ENCODE measurements at places on chromosomes 5 and 9.

DNA sequence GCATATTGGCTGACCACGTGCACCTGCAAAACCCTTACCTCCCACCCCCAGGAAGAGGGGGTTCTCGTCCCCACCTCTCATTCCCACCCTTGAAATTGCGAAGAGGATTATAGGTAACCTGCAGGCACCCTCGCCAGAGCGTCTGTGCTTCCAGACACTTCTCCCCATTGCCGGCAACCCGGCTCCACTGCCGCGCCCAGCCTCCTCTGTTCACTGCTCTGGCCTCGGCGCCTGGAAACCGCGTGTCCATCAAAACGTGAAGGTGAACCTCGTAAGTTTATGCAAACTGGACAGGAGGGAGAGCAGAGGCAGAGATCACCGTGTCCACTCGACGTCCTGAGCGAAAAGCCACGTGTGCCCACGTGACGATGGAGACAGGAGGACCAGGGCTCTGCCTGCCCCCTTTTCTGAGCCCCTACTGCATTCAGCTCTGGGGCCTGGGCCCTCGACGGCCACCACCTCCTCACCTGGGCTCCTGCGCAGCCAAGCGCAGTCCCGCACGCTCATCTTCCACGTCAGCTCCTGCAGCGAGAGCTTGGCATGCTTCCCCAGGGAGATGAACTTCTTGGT, 1.9 kb downstream of the TERT start:
- DNase-seq = no peak

DNA sequence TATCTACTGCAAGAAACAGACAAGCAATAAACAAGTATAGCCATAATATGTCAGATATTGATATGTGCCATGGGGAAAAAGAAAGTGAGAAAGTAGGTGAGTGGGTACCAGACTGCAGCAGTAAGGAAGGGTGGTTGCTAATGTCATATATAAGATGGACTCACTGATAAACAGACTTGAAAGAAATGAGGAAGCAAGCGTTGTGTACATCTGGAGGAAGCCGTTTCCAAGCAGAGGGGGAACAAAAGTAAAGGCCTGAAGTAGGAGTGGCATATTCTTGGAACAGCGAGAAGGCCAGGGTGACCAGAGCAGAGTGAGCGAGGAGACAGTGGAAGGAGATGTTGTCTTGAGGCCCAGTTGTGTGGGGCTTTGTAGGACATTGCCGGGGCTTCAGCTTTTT, 142.2 kb upstream of the MAP3K1 start:
- no peak for DNase-seq

- no peak for DNase-seq
Observed at GRCh38 chr9:23723672-23724071, 102.4 kb downstream of the ELAVL2 start.

- DNase-seq = no peak
Observed at GRCh38 chr5:175159956-175160355, 284.0 kb downstream of the DRD1 start.

DNA sequence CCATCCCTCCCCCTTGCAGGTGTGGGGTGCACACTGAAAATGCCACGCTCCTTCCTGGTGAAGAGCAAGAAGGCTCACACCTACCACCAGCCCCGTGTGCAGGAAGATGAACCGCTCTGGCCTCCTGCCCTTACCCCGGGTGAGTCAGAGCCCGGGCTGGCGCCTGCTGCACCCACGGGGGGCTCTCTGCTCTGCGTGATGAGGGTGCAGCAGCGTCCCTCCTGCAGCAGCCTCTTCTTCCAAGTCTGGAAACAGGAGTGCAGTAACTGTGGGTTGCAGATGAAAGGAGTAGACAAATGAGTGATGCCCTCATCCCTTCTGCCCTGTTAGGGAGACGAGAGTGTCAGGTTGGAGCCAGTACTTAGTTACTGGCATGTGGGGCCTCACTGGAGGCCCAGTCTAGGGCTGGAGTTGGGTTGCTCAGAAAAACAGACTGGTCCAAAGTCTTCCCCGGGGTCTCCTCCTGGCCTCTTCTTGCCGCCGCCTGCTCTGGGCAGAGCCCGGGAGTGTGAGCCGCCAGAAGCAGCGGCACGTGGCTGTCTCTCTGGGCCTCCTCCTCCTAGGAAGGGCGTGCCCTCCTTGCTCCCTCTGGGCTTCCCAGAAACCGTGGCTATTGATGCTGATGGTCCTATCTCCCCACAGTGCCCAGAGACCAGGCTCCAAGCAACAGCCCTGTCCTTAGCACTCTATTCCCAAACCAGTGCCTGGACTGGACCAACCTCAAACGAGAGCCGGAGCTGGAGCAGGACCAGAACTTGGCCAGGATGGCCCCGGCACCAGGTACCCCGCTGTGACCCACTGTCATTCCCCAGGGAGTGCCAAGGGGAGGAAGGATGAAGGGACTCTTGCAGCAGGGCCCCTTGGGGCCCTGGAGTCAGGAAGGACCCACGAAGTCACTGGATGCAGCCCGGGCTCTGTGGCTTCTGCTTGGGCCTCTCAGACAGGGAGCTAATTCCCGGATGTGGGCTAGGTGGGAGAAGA, 8.4 kb downstream of the GFI1B start:
- DNase-seq = no peak

- peak; percentile 7 for DNase-seq
Observed at GRCh38 chr9:93205045-93205768, 21.3 kb downstream of the WNK2 start.

DNA sequence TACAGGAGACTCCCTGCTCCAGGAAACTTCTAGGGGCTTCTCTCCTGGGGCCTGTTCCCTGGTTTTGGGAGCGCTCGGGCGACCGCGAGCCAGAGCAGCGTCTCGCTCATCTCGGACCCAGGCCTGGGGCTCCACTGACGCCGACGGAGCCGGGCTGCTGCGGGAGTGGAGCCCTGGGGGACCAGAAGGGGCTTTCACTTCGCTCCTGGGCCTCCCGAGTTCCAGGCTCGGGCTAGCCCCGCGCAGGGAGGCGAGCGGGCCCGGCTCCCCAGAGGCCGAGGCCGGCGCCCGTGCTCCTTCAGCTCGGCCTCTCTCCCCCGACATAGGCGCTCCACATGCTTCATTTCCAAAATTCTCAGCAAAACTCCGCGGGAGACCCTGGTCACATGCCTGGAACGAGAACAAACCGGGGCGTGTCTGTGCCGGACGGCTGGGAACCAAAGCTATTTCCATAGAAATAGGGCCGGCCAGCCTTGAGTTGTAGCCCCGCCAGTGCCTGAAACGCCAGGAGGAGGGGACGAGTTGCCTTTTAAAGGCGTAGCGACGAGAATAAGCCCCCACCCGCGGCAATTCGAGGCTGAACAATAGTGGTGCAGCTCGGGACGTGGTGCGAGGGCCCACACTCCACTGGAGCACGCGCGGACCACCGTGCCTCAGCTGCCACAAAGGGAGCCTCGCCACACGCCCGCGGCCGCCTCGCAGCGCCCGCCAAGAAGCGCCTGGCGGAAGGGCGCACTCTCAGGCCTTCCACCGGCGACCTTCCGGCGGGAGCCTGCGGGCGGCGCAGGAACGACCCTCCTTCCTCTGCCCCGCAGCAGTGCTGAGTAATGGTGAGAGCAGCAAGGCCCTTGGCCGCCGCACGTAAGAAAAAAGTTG, 1.1 kb upstream of the G3BP1 start:
- DNase-seq = no peak

GRCh38 chr5:98997000-98997399, 68.2 kb upstream of the CHD1 start:
- DNase-seq = no peak

DNA sequence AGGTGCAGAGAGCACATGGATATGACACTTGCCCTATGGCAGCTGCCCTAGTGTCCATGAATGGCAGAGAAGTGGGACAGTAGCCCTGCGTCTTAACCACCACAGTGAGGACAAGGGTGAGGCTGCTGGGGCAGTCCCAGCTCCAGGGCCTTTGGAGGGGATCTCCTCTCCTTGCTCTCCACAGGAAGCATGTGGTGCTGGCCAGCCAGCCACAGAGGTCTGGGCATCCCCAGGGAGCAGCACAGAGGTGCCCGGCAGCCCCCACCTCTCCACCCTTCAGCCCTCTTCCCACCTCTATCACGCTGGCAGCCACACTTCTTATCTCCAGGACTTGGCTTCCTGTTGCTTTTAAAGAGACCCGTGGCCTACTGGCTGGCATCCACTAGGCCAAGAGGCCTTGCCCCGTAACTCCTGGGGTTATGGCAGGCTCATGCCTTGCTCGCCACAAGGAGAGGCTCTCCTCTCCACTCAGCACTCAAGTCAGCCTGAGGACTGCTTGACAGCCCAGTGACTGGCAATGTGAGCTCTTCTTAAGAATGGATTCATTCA, 21.9 kb downstream of the CSF2 start:
- DNase-seq = no peak

- DNase-seq = no peak
Observed at GRCh38 chr5:174315471-174315870, 270.0 kb downstream of the NSG2 start.

DNA sequence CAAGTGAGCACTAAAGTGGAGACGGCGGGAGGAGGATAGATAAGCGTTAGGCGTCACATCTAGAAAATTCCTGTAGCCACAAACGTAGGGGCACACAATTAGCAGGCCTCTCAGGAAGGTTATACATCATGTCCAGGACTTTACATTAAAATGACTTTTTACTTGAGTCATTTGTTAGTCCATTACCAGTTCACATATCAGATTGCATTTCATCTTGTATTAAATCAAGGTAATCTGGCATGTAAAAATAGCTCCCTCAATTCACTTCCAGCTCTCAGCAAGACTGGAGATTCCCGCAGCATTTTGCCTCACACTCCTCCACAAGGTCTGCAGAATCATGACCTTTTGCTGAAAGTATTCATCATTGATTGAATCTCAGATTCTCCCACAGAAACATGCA, 118.8 kb downstream of the PRDM6 start:
- no peak for DNase-seq

DNA sequence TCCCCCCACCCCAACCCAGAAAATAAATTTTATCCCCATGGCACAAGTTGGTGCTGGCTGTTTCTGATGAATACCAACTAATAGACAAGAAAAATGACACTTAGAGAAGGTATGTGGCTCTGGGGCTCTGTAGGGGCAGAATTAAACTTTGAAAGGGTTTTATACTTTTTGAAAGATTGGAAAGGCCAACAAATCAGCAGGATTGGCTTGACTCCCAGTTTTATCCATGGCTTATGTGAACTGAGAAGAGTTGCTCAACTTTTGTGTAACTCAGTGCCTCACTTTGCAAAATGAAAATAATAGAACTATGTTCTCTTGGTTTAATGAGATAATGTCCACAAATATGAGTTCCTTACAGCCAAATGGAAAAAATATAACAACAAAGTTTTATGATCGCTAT, 288.9 kb upstream of the KIF2A start:
- DNase-seq = no peak

GRCh38 chr9:8156346-8156745, 356.8 kb upstream of the DMAC1 start:
- no peak for DNase-seq

GRCh38 chr5:78760366-78760765, 111.8 kb upstream of the LHFPL2 start:
- no peak for DNase-seq

GRCh38 chr9:96217754-96218693, 84.0 kb downstream of the HSD17B3 start:
- peak; percentile 76 for DNase-seq

DNA sequence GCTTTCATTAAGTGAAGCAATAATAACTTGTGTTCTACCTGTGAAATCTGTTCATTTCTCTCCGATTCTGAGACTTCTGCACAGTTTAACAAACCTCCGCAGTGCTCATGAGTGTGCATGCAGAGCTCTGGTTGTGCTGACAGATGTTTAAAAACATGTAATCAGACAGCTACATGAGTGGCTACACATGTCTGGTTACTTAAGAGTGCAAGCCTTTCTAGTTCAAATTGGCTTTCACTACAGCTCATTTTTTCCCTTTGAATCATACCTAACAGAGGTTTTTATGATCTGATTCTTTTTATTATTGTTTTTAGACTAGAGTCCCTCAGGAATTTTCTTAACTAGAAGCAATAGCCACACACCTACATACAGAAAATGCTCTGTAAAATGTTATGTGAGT, 310.2 kb downstream of the ARRDC3 start:
- DNase-seq = no peak

GRCh38 chr5:154221371-154221896, 30.9 kb downstream of the GALNT10 start:
- peak; percentile 70 for DNase-seq

DNA sequence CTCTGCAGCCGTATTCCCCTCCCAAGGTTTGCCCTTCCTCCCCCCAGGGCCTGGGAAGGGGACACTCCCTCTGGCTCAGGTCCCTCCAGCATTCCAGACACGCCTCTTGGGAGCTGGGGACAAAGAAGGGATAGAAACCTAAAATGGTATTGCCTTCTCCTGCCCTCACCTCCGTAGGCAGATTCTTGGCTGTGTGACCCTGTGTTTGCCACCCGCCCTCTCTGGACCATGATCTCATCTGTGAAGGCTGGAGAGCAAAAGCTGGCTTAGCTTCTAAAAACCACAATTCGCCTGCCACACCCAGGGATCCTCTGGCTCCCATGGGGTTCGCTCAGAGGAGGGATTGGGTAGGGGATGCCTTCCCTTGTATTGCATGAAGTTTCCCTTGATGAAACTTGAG, 7.7 kb downstream of the AQP3 start:
- no peak for DNase-seq

DNA sequence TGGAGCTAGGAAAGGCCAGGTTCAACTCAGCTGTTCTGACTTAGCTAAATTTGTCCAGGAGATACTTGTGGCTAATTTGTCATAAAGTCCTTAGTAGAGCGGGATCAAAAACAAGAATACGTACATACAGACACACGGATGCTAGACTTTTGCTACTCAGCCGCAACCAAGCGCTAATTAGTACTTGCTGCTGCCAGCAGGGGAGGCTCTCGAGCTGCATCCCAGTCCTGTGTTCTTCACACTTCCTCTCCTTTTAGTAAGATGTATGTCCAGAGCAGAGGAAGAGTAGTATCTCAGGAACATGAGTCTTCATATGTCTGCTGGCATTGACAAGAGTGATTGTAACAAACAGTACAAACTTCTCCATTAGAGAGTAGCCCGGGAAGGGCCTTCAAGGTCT, 58.3 kb downstream of the CYFIP2 start:
- DNase-seq = no peak

GRCh38 chr5:135355169-135355568, 43.9 kb downstream of the MACROH2A1 start:
- no peak for DNase-seq

- no peak for DNase-seq
Observed at GRCh38 chr9:81427870-81428269, 261.5 kb downstream of the TLE1 start.

- no peak for DNase-seq
Observed at GRCh38 chr9:121844098-121844497, 192.7 kb downstream of the DAB2IP start.

GRCh38 chr5:170445936-170446335, 56.8 kb upstream of the KCNMB1 start:
- no peak for DNase-seq

DNA sequence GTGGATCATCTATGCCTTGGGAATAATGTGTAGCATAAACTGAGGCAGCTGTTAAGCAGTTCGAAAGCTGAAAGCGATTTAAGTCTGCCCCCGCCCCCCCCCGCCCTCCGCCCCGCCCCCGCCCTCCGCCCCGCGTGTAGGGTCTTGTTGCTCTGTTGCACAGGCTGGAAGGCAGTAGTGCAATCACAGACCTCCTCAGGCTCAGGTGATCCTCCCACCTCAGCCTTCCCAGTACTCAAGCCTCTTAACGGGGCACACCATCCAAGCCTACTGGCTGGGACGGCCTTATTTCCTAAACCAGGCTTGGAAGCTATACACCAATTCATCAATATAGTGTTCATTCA, 945 bp downstream of the ANKDD1B start:
- no peak for DNase-seq

Data from CD4-positive, alpha-beta T cell treated with Interleukin-12 subunit alpha and Interleukin-12 subunit beta, for 1 hour (primary cell).